SW 1271 (cell line): ENCODE measurements at places on chromosomes 3 and 15.

GRCh38 chr3:150762662-150763121 lies 277 bp downstream of the SIAH2 start:
- no peak for DNase-seq

GRCh38 chr3:184578822-184579221 lies 17.2 kb downstream of the EPHB3 start:
- DNase-seq = no peak

DNA sequence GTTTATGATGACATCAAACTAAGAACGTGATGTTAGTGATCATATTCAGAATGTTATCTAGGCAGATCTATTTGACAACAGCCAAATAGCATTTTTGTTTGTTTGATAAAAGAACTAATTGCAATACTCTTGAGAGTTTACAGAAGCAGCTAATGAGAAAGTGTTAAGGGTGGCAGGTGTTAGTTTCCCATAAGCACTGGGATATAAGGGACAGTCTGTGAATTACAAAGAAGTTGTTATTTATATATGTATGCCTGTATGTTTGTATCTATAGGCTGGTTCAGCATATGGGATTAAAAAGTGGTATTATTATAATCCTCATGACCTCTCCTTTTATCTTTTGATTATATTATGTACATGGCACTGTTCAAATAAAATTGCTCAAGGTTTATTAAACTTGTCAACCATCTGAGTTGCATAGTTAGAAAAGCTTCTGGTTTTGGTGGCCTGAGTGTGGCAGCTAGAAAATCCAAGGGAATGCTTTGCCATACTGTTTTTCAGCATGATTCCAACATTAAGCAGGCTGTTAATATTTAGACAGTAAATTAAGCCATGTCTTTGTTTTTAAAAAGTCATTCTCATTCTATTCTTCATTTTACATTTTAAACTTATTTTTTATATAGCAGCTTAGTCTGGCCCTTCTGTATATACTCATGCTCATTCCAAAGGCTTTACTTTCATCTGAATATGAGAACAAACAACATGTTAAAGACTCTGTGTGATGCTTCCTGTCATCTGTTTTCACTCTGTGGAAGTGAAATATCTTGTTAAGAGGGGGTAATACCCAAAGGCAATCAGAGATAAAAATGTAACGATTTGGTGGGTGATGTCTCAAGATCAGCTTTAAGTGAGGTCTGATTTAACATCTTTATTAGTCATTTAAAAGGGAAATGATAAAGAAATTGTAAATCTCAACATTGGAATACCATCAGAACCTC lies 13.1 kb downstream of the ROBO2 start:
- no peak for DNase-seq

- DNase-seq = no peak
Observed at GRCh38 chr3:46703013-46703520, 1.9 kb downstream of the TMIE start.

DNA sequence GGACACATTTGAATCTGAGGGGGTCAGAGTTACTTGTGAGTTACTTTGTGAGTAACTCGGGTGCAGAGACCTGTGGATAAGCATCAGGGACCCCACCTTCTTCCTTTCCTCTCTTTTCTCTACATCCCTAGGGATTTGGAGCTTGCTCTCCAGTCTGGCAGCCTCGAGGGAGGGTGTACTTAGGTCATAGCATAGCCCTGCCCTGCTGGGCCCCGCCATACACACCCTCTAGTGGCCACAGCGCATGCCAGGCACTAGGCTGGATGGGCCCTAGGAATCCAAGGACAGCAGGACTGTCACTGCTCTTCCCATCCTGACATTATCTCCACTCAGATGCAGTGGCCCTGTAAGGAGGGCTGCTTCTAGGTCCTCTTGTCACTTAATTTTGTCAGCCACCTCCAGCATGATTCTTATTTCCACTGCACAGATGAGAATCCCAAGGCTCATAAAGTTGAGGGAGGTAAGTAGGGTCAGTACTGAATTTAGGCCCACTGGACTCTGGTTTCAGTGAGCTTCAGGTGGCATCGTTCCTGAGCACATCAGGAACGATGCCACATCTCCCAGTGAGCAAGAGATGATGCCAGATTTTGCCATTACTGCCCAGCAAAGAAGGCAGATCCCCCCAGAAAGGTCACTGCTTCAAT lies 3.6 kb upstream of the SMAD6 start:
- DNase-seq = peak; percentile 77

- DNase-seq = no peak
Observed at GRCh38 chr3:36923523-36923943, 21.3 kb downstream of the TRANK1 start.

GRCh38 chr15:99322643-99323405 lies 71.5 kb downstream of the LRRC28 start:
- DNase-seq = no peak

- no peak for DNase-seq
Observed at GRCh38 chr3:113269661-113270060, 58.3 kb downstream of the BOC start.

- no peak for DNase-seq
Observed at GRCh38 chr3:17865631-17866030, 123.2 kb upstream of the TBC1D5 start.

DNA sequence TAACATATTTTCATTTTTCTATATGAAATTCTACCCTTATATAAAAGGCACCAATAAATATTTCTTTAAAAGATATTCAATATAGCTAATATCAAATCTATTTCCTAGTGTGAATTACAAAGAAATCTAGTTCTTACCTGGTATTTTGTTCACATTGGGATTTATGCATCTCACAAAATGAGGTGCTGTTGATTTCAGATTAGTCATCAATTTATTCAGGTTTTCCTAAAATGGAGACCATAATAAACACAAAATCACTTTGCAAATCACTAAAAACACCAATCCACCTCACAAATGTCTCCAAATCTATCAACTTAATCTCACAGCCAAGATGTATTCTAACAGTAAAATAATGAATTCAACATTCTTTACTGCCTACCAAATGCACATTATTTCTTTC lies 51.2 kb downstream of the MYH15 start:
- DNase-seq = no peak
